ENCODE measurements at places on chromosomes 6 and 20.

DNA sequence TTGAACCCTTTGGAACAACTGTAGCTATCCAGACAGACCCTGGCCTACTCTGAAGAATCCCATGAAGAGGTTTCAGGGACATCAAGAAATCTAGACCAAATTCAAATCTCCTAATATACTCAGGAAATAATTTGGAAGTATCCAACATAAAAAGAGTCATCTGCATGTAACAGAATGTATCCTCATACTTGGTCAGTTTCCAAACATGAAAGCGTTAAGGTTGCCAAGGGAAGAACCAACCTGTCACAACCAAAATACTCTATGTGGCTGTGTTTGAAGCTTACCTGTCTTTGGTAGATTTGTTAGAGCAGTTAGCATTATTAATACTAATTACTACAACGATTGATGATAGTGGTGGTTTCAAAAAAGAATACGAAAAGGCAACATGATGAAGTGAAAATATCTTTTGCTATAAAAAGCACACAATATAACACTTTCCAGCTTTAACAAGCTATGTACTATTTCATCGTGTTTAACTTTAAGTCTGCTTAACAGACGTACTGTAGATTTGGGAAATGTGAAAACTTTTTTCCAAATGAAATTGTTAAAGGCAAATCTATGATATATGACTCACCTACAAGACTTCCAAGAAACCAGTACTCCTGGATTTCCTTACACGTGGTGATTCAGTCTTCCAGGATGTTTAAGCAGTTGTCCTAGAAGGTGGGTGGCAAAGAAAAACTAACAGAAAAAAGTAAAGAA, 46.6 kb upstream of the ENPP1 start:
- DNase-seq: peak; percentile 23

- DNase-seq: no peak
These were observed 51.3 kb downstream of the ADNP start for GRCh38 chr20:50879649-50880550.

DNA sequence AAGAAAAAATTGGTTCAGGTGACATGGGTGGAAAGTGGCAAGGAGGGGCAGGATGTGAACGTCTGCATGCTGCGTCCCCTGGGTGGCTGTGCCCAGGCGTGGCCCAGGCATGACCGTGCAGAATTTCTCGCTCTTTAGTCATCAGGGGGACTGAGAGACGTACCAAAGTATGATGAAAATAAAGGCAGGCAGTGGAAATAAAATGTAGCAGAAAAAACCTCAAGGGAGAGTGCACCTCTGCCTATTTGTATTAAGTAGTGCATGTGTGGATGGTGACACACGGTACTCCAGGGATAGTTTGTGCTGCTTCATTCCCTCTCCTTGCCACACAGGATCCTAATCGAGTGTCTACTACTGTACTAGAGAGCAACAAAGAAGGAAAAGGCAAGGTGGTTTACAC, 81.1 kb downstream of the ATP9A start:
- DNase-seq: no peak

DNA sequence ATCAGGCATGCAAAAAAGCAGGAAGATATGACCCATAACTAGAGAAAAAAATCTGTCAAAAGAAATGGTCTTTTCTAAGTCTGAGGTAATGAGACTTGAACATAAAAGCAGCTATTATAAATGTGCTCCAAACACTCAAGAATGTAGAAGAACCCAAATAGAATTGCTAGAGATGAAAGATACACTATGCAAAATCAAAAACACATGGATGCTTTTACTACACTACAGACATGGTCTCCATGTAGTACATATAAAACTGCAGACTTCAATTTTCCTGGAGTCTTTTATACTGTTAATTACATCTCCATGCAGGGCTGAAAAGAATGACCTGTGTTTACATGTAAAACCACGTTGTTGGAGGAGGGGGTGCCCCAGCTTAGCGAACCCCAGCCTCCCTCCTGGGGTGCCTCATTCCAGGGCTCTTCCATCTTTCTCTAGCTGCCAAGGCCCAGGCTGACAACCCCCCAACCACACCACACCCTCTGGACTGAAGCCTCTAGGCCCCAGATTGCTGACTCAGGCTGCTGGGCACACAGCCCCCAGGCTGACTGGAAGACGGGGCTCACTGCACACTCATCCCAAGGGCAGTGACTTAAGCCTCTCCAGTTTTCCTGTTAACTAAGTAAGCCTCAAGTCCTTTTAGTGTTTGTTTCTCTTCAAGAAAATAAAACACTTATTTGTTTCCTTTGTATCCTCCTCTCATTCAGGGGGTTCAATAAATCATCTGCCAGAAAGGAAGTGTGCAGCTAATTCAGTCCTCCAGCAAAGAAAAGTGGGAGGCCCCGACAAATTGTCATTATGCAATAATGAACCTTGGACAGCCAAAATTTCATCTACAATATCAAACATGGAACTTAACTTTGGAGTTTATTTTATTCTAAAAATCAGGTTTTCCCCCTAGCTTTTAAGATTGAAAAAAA, 26.0 kb upstream of the PLAGL1 start:
- peak; percentile 18 for DNase-seq

DNA sequence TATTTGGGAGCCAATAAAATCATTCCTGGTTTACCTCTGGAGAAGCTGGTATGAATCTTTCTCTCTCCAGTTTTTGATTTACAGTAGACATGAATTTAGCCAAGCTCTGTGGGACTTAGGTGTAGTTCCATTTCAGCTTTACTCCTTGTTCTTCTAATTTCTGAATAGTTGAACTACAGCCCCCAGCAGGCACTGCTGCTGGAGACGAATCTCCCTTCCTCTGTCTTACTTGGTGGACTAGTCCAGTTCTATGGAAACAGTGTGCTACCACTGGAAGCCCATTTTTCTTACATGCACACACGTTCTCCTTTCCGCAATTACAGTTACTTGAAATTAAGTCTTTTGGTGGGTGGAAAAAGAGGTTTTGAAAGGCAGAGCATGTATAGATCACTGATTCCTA, 42.3 kb downstream of the RALGAPB start:
- DNase-seq: no peak

- DNase-seq: no peak
These were observed 42.2 kb downstream of the CEBPB start for GRCh38 chr20:50232651-50233324.

DNA sequence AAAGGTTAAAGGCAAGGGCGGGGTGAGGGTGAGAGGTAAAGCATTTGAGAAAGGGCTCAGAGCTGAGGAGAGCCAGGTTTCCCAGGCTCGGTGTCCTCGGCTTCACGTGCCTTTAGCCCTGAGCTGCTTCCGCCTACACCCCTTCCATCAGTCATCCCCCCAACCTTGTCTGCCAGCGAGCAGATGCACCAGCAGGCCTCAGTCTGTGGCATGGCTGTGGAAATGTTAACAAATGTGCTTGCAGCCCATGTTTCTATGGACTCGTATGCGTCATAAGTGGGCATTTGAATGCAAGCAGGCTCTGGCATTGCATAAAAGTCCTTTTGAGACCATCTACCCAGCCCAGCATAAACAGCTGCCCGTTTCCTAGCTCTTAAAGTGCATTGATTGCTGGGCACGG, 88.8 kb downstream of the SYNJ2 start:
- DNase-seq: no peak

DNA sequence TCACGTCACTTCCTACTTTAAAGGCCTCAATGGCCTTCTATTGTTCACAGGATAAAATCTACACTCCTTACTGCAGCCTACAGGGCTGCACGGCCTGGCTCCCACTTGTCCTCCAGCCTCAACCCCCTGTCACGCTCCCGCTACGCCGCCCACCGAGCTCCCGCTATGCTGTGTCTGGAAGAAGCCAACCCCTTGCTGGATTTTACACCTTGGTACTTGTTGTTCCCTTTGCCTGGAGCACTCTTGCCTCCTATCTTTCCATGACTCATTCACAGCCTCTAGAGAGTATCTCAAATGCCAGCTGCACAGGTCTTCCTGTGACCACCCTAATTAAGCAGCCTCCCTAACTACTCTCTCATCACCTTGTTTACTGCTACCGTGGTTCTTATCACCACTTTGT, 259.9 kb downstream of the PRKN start:
- DNase-seq: no peak

DNA sequence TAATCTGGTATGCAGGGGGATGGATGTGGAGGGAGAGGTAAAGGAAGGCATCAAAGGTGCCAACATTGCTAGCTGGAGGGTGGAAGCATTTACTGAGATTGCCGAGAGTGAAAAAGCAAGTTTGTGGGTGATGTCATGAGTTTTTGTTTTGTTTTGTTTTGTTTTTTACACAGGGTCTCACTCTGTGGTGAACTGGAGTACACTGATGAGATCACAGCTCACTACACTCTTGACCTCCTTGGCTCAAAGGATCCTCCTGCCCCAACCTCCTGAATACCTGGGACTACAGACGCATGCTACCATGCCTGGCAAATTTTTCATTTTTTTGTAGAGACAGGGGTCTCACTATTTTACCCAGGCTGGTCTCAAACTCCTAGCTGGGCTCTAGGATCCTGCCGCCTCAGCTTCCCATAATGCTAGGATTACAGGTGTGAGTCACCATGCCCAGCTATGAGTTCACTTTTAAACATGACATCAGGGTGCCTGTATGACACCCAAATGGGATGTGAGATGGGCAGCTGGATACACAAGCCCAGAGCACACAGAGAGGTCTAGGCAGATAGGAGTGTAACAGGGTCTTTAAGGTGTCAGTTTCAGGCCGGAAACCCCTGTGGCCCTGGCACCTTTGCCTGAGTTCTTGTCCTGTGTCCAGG, 35.1 kb upstream of the HMGA1 start:
- no peak for DNase-seq

DNA sequence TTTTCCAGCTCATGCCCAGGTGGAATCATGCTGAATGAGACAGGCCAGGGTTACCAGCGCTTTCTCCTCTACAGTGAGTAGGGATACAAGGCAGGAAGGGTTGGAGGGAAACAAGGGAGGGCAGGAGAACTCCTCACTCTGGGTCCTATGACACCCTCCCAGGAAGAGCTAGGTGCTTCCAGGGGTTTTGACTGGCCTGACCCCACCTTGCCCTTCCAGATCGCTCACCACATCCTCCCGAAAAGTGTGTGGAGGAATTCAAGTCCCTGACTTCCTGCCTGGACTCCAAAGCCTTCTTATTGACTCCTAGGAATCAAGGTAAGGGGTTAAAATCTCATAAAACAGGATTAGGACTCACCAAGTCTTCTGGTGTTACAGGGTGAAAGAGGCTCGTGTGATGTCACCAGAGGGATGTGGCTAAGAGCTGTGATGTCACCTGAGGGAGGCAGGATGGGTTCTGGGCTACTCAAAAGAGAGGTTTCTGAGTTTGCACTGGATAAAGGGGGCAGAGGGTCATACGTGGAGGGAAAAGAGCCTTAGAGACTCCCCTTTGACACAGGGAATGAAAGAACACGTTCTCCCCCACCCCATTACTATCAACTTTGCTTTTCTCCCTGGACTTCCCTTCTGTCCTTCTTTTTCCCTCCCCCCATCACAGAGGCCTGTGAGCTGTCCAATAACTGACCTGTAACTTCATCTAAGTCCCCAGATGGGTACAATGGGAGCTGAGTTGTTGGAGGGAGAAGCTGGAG, 1.9 kb downstream of the APOM start:
- DNase-seq: no peak

DNA sequence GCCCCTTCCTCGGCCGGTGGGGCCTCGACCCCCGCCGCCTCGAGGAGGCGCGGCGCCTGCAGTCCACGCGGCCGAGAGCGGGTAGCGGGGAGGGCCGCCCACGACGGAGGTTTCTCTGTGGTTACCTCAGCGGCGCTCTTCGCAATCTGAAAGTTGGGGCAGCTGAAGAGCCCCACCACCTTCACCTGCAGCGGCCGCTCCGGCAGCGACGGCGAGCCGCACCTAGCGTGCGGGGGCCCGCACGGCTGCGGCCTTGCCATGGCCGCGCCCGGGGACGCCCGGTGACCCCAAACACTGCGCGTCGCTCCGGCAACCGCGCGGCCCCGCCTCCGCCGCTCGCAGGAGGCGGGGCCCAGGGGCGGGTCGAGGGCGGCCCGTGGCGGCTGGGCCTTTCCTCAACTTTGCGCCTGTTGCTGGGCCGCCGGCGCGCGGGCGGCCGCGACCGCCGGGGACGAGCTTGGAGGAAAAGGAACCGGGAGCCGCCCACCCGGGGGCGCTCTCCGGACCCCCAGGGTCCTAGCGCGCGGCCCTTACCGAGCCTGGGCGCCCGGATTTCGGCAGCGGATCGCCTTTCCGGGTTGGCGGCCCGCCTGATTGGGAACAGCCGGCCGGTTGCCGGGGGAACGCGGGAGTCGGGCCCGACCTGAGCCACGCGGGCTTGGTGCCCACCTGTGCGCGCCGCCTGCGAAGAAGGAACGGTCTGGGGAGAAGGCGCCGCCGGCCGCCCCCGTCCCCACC, at the start of the genes PPIL6 and SMPD2:
Gene PPIL6 (minus strand): TSS at position 298 of the 738 bp plus-strand sequence. CDS start 38 bp downstream, at position 260.
Gene SMPD2 (plus strand): TSS at position 394 of the 738 bp plus-strand sequence. CDS start 398 bp downstream, outside the sequence.
- no peak for DNase-seq

DNA sequence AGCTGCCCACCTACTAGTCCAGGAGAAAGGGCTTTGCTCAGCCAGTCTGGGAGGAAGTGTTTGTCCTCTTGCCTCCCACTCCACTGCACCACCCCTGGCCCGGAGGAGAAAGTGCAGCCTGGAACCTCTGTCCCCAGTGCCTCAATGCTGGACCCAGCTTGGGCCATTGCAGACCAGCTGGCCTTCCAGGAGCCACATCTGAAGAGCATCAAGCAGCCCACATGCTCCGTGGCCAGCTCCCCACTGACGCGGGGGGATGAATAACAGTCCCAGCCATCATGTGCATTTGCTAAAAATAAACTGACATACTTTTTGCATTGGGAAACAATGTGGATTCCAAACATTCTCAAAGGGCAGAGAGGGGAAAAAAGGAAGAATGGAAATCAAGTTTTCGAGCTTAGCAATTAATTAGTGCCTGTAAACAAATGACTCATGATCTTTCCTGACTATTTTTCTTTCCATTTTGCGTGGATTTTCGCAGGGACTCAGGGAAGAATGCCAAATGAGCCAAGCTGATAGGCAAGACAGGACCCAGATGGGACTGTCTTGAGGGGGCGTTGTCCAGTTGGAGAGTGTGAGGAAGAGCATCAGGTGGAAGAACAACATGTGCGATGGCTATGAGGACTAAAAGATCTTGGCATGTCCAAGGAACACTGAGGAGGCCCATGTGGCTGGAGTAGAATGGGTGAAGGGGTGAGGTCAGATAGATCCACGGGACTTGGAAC, 34.1 kb downstream of the CEBPB start:
- peak; percentile 77 for DNase-seq

DNA sequence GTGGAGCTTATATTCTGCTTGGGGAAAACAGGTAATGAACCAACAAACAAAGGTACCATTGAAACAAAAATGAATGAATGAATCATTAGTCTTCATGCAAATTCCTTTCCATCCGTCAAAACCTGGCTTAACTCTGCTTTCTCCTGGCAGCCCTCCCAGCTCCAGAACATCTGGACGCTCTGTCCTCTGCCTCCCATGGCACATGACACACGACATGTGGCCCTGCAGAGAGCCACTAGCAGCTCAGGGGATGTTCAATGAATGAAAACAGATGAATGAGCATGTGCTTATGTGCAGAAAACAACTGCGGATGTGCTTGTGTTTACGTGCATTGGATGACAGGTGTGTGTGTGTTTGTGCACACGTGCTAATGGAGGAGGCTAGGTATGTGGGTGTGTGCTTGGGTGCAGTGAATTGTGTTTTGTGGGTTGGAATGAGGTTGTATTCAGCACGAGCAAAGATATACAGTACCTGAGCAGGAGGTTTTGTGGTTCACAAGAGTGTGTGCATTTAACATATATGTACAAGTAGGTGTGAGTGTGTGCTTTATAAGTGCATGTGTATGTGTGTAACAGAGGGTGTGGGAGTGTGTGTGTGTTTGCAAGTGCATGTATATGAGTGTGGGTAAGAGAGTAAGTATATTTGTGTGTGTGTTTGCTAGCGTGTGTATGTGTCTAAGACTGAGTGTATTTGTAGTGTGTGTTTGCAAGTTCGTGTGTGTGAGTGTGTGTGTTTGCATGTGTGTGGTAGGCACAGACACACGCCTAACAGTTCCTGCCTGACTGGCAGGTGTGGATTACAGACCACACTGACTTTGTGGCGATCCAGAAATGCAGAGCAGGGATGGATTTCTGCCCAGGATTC, 374.1 kb upstream of the SULF2 start:
- DNase-seq: no peak
